GM20000 (cell line): ENCODE measurements at places on chromosomes 12 and 14.
A peak's percentile ranks its signal among the peaks of the same experiment; 100 is the strongest.

DNA sequence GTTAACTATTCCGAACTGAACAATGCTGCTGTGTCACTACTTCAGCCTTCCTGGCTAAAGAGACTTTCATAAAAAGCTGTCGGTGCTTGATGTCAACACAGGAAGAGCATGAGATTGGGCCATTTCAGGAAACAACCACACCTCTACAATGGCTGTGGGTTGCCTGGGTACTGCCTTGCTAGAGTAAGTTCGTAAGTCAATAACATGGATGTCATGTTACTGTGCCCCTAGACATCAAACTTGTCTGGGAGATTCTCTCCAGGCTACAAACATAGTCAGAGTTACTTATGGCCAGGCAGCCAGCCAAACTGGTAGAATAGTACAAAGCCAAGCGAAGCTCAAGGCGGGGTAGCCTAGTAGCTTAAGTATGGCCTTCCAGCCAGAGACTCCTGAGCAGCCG lies 23.1 kb downstream of the MAX start:
- no peak for DNase-seq

DNA sequence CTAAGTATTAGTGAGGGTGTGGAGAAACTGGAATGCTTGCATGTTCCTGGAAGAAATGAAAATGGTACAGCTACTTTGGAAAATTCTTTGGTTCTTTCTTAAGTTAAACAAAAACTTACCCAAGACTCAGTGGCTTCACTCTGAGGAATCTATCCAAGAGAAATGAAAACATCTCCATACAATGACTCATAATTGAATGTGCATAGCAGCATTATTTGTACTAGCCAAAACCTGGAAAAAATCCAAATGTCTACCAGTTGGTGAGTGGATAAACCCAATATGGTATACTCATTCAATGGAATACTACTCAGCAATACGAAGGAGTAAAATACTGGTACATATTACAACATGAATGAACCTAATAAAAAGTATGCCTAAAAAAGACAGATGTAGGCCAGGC lies 18.0 kb upstream of the CRACR2A start:
- no peak for DNase-seq

GRCh38 chr14:102516531-102517391 lies 7.2 kb upstream of the ANKRD9 start:
- DNase-seq, result peak; percentile 90

DNA sequence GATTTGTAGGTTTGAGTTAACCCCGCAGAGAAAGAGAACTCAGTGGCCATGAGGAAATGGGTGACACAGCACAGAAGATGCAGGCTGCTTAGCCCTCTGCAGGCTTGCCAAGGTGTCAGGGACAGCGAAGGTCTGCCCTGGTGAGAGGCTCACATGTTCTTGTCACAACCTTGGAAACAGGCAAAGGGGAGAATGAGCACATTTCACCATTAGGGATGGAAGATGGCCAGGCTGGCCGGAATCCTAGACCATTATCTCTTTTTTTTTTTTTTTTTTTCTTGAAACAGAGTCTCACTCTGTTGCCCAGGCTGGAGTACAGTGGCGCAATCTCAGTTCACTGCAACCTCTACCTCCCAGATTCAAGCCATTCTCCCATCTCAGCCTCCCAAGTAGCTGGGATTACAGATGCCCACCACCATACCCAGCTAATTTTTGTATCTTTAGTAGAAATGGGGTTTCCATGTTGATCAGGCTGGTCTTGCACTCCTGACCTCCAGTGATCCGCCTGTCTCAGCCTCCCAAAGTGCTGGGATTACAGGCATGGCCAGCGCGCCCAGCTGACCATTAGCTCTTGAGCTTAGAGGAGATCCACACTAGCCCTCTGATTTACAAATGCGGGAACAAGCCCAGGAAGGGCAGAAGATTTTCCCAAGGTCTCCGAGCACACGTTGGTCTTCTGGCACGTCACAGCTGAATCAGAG lies 34.6 kb downstream of the LTBP2 start:
- DNase-seq, result no peak

DNA sequence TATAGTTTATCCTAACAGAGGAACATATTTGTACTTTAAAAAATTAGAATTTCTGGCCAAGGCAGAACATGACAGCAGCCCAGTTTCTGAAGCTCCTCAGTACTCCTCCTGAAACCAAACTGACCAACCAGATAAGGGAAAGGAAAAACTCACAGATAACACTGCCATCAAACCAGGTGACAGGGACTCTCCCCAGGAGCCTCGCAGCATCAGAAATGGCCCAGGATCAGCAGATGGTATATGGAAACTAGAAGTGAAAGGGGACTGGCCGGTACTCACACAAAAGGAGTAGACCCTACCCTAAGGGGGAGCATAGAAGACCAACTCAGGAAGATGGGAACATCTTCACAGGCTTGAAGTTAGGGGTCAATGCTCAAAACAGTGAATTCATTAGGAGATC lies 22.0 kb downstream of the GALC start:
- DNase-seq, result peak; percentile 28

GRCh38 chr14:50741567-50741966 lies 73.5 kb upstream of the SAV1 start:
- DNase-seq, result peak; percentile 17

DNA sequence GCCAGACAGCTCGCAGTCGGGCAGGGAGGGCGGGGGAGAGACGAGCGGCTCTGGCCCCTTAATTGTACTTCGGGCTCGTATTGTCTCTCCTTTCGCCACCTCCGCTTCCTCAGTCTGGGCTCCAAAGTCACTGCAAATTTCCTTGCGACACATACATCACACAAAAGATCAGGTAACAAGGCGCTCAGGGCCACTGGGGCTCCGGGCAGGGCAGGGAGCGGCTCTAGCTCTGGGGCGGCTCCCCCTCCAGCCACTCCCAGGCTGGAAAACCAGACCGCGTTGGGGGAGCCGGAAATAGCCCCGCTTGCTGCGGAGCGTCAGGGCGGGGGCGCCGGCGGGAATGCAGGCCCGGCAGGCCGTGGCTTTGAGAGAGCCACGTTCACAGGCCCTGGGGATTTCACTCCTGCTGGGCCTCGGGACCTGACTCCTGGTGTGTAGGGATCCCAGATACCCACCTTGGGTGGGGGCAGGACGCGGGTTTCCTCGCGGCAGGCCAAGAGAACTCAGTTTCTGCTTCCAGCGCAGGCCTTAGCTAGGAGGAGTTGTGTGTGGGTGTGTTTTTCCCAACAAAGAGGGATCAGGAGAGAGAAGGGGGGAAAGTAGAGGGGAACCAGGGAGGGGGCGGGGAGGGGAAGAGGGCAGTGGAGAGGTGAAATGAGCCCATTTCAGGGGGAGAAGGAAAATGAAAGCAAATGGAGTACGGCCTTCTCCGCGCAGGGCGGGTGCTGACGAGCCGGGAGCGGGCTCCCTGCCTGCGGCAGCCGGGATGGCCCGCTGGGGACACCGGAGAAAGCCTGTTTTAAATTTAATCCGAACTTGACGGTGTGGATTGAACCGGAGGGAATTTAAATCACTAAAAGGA lies 4.4 kb upstream of the HOXC9 start:
- no peak for DNase-seq

DNA sequence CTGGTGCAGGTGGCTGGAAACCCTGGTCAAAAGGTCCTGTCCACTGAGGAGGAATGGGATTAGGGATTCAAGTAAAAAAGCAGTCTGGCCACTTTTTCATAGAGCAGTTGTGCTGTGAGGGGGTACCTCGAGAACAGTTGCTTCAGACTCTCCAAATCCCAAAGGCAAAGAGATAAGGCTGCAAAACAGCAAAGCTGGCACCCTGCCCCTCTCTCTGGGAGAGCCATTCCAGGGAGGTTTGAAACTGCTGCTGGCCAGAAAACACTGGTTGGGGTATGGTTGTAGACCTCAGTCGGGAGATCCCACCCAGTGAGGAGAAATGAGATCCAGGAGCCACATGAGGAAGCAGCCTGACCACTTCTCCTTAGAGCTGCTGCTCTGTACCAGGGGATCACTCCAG lies 137.3 kb downstream of the CEP83 start:
- DNase-seq, result no peak

DNA sequence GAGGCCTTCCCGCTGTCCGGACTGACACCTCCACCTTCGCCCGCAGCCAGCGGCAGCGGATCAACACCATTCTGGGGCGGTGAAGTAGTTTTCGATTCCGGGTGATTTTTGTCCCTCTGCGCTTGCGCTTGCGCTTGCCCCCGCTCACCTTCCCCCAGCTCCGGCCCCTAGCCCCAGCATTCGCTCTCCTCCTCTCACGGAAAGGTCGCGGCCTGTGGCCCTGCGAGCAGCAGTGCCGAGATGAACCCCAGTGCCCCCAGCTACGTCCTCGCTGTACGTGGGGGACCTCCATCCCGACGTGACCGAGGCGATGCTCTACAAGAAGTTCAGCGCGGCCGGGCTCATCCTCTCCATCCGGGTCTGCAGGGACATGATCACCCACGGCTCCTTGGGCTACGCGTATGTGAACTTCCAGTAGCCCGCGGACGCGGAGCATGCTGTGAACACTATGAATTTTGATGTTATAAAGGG lies 22.7 kb upstream of the SRGAP1 start:
- DNase-seq, result no peak

GRCh38 chr12:32115404-32116104 lies 8.9 kb downstream of the BICD1 start:
- no peak for DNase-seq

DNA sequence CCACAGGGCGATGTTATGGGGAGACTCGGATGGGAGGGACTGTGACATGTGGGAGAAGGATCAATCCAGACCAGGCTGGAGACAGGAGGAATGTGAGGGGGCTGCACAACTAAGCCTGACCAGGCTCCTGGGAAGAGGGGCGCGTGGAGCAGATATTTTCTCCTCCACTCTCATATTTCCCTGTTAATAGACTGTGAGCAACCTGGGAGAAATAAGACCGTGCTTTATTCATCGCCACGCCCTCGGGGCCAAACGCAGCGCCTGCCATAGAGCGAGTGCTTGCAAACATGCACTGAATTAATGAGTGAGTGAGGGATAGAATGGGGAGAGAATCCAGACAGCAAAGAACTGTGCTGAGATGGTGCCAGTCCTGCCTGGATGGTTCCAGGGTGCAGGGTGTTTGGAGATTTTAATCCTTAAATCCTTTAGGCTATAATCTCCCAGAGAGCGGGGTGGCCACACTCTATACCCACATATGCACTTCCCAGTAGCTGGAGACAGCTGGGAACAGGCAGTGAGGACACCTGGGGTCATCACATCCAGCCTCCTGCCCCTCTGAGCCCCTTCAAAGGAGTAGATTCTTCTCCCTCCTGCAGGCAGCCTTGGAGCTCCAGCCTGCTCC lies 13.6 kb upstream of the FAIM2 start:
- DNase-seq, result no peak

GRCh38 chr12:86050010-86050409 lies 175.9 kb downstream of the NTS start:
- DNase-seq, result no peak

- no peak for DNase-seq
Measured at GRCh38 chr14:20848316-20848954, 42.8 kb upstream of the RNASE3 start.

GRCh38 chr14:38900887-38901286 lies 202.1 kb downstream of the SEC23A start:
- no peak for DNase-seq

DNA sequence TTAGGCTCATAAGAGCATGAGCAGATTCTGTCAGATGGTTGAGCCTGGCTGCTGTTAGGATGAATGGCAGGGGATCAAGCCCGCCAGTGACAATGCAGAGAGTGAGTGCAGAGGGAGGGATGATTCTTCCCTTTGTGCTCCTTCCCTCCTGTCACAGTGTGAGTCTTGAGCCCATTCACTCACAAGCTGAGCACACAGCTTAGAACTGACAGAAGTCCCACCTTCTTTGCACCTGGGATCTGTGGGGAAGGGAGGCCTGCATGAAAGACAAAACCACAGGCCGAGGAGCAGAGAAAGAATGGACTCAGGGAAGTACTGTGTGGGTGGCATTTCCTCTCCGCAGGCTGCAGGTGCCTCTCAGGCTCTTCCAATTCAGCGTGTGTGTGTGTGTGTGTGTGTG lies 160.6 kb downstream of the KCNA5 start:
- no peak for DNase-seq

GRCh38 chr12:14841761-14842160 lies 1.6 kb downstream of the ART4 start:
- no peak for DNase-seq

DNA sequence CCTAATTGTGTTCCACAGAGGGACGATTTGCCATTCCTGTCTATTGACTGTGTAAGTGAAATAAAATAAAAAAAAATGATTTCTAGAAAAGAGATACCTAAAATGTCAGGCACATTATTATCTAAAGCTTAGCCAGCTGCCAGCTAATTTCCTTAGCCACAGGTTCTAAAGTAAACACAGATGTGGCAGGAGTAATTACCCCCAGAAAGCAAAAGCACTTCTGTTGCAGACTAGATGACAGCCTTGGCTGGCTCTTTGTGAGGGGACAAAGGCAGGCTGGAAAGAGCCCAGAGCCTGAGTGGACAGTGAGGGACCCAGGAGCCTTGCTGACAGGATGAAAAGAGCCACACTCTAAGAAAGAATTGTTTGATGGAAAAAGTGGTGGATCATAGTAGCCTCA lies 418.1 kb downstream of the LRIG3 start:
- no peak for DNase-seq

DNA sequence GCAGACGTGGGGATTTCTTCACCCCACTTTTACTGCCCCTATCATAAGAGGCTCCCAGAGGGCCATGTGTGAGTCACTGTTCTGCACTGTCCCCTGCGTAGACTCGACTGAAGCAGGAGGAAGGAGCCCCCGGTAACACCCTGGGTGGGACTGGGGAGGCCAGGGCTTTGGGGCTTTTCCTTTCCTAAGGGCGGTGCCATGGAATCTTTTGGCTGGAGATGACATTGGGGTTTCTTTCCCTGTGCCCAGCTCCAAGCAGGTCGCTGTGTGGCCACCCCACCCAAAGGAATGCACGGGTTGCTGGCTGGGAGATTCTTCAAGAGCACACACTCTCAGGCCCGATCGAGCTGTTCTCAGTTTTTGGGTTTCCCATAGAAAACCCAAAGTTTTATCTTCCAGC lies 62.3 kb upstream of the RIN3 start:
- DNase-seq, result no peak

DNA sequence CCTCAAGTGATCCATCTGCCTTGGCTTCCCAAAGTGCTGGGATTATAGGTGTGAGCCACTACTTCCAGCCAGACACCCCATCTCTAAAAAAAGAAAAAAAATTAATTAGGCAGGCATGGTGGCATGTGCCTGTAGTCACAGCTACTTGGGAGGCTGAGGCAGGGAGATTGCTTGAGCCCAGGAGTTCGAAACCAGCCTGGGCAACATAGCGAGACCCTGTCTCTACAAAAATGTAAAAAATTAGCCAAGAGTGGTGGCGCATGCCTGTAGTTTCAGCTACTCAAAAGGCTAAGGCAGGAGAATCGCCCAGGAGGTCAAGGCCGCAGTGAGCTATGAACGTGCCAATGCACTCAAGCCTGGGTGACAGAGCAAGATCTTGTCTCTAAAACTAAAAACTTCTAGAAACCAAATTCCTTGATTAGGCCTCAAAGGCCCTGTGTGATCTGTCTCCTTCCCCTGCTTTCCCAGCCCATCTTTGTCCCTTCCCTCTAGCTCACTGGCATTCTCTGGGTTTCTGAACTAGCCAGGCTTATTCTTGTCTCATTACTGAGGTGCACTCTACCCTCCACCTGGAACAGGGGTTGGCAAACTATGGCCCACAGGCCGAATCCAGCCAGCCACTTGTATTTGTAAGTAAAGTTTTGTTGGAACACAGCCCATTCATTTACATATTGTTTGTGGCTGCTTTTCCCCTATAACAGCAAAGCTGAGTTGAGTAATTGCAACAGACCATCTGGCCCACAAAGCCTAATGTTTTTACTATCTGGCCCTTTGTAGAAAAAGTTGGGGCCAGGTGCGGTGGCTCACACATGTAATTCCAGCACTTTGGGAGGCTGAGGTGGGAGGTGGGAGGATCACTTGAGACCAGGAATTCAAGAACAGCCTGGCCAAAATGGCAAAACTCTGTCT lies 17.2 kb upstream of the TPCN1 start:
- DNase-seq, result no peak
